ENCODE measurements at places on chromosomes 5 and 9. TPM values are rescaled to one million over a fixed set of nuclear protein-coding genes. Genes with fewer than 3 reads are reported as not detected.

SLC34A1 gene
- total RNA-seq = not detected

CCL27 gene
- total RNA-seq = 0.31 TPM

SMIM33 gene
- total RNA-seq = not detected

WHRN gene
- 0.89 TPM for total RNA-seq

HRH2 gene
- total RNA-seq = 0.35 TPM

EMB gene
- 4.3 TPM for total RNA-seq

GLDC gene
- 0.27 TPM for total RNA-seq

PRLR gene
- 1.1 TPM for total RNA-seq
